ENCODE measurements at places on chromosomes 7 and 10. TPM values are rescaled to one million over a fixed set of nuclear protein-coding genes. Genes with fewer than 3 reads are reported as not detected.

Gene NSUN6
- total RNA-seq, result 8.2 TPM

- no peaks in the 10 kb centered on the region for H3K27me3 ChIP-seq
- no peak for DNase-seq
- no peak overlapping the region for H3K27ac ChIP-seq
- no peaks in the 10 kb centered on the region for H3K4me1 ChIP-seq
- no peaks in the 10 kb centered on the region for H3K36me3 ChIP-seq
- no peak overlapping the region for H3K4me3 ChIP-seq
These were observed 654.8 kb downstream of the LRMDA start for GRCh38 chr10:76086170-76086760.

Gene SKIDA1
- total RNA-seq, result 1.6 TPM

Gene SFXN2
- 11.3 TPM for total RNA-seq

GRCh38 chr7:94042381-94042780 lies 38.2 kb upstream of the BET1 start:
- H3K36me3 ChIP-seq, result no peaks in the 10 kb centered on the region
- H3K4me1 ChIP-seq, result no peaks in the 10 kb centered on the region
- no peaks in the 10 kb centered on the region for H3K27me3 ChIP-seq
- DNase-seq, result no peak
- H3K4me3 ChIP-seq, result no peak overlapping the region

- no peak overlapping the region for H3K4me3 ChIP-seq
- H3K27ac ChIP-seq, result no peak overlapping the region
- no peak for DNase-seq
These were observed 130.0 kb downstream of the ICA1 start for GRCh38 chr7:8131694-8132605.

DNA sequence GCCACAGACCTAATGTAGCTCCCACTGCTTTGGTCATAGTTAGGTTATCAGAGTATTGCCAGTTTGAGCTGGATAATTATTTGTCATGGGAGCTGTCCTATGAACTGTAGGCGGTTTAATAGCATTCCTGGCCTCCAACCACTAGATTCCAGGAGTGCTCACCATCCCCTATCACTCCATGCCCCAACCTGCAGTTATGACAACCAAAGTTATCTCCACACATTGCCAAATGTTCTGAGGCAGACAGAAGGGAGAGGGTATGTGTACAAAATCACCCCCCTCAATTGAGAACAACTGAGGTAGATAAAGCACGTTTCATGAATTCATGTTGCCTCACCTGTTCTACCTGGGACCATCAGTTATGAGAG lies 119.0 kb upstream of the CACUL1 start:
- H3K27me3 ChIP-seq, result no peaks in the 10 kb centered on the region
- no peak overlapping the region for H3K27ac ChIP-seq
- H3K4me3 ChIP-seq, result no peak overlapping the region
- no peaks in the 10 kb centered on the region for H3K36me3 ChIP-seq

Gene VPS37D
- total RNA-seq, result 1.3 TPM

DNA sequence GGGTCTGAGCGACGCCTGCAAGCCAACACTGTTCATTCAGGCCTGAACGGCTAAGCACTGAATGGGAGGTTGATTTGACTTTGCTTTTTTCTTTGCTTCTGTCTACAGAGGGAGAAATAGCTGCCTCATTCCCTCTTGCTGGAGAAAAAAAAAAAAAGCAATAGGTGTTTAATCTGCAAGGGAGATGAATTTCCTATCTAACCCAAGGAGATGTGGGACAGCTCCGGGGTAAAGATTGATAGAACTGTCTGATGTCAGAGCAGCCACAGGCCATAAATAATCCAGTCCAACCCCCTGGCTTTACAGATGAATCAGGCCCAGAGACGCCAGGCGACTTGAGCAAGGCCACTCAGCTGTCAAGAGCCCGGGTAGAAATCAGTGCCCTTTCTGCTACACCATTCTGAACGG lies 168.0 kb downstream of the ARHGAP12 start:
- no peaks in the 10 kb centered on the region for H3K27me3 ChIP-seq
- no peak for DNase-seq
- no peak overlapping the region for H3K4me3 ChIP-seq
- peaks cover 5% of the 10 kb centered on the region for H3K4me1 ChIP-seq

Gene EBF3
- total RNA-seq, result 1.1 TPM

DNA sequence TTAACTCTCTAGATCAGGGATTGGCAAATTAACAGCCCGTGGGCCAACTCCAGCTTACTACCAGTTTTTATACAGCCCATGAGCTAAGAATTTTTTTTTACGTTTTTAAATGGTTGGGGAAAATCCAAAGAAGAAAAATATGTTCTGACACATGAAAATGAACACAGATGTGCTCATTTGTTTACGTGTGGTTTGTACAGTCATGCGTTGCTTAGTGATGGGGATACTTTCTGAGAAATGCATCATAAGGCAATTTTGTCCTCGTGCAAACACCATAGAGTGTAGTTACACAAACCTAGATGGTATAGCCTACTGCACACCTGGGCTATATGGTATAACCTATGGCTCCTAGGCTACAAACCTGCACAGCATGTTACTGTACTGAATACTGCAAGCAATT lies 8.3 kb upstream of the SMKR1 start:
- H3K4me1 ChIP-seq, result no peaks in the 10 kb centered on the region
- H3K27ac ChIP-seq, result no peak overlapping the region
- no peaks in the 10 kb centered on the region for H3K36me3 ChIP-seq
- no peak overlapping the region for H3K4me3 ChIP-seq
- DNase-seq, result no peak

GRCh38 chr7:140623980-140624379 lies 16.6 kb downstream of the DENND2A start:
- peaks cover 8% of the 10 kb centered on the region for H3K4me1 ChIP-seq
- H3K27ac ChIP-seq, result peak overlapping the region; percentile 42
- no peak overlapping the region for H3K4me3 ChIP-seq
- no peaks in the 10 kb centered on the region for H3K27me3 ChIP-seq

DNA sequence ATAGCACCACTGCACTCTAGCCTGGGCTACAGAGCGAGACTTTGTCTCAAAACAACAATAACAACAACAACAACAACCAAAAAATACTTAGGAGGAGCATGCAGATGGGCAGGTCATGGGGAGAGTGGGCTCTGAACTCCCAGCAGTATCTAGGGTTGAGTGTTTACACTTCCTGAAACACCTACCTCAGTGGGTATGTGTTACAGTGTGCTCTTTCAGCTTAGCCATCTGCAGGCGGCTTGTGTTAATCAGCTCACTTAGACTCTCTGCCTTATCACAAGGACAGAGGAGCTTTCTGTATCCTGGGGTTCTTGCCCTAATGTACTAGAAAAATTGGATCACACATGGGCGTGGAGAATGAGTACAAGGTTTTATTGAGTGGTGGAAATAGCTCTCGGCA lies 340.2 kb downstream of the KIF20B start:
- no peak overlapping the region for H3K27ac ChIP-seq
- no peaks in the 10 kb centered on the region for H3K4me1 ChIP-seq
- no peaks in the 10 kb centered on the region for H3K27me3 ChIP-seq
- no peak overlapping the region for H3K4me3 ChIP-seq
- DNase-seq, result no peak
- no peaks in the 10 kb centered on the region for H3K36me3 ChIP-seq

DNA sequence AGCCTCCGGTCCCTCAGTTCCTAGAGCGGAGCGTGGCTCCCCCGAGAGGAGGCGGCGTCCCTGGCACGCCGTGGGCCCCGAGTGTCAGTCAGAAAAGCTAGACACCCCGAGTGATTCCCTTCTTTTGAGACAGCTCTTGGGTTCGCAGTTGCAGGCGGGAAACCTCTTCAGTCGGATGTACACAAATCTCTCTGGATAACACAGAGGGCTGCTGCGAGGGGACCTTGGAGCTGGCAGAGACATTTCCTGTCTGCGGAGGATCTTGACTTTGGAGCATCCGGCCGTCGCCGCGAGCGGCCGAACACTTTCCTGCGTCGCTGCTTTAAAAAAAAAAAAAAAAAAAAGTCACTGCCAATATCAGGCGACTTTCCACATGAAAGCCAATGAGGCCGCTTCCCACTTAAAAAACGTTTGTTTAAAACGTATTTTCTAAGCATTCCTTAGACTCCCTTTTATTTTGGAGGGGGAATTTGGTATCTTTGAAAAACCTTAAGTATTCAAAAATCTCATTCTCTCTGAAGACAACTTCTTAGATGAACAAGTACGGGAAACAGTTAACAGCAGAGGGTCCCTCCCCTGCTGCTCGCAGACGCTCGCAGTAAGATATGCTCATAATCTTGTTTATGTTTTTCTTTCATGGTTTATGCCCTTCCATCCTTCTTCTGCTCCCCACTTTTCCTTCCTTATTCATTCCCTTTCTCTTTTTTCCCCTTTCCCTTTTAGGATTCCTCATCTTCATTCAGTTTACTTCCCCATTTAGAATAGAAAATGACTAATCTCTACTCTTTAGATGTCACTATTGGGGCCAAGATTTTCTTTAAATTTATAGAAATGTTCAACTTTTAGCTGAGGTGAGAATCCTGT lies 10.0 kb downstream of the HHEX start:
- peak; percentile 72 for DNase-seq
- H3K4me1 ChIP-seq, result peaks cover 2% of the 10 kb centered on the region
- no peaks in the 10 kb centered on the region for H3K27me3 ChIP-seq
- H3K36me3 ChIP-seq, result no peaks in the 10 kb centered on the region
- H3K4me3 ChIP-seq, result no peak overlapping the region
- H3K27ac ChIP-seq, result no peak overlapping the region

Gene PRF1
- 5.1 TPM for total RNA-seq

DNA sequence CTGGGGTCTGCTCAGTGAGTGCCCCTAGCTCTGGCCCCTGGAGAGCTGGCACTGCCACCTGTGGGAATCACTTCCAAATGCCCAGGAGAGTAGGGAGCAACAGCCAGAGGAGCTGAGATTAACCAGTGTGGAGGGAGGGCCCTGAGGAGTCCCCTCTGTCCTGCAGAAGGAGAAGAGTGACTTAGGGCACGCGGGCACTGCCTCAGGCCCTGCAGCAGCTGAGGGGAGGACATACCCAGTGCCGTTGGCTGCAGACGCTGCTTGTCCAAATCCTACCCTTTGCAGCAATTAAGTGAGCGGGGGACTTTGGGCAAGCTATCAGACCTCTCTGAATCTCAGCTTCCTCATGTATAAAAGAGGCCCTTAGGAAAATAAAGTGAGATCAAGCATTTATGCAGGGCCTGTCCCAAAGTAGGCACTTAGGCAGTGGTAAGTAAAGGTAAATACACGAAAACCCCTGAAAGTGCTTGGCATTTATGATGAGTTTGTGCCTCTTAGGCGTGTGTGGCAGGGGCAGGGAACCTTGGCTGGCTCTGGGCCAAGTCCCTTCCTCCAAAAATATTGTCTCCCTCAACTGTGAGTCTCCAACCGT lies 16.9 kb downstream of the PRF1 start:
- no peak overlapping the region for H3K27ac ChIP-seq
- H3K4me1 ChIP-seq, result peaks cover 36% of the 10 kb centered on the region
- no peaks in the 10 kb centered on the region for H3K36me3 ChIP-seq

Gene PRSS37
- total RNA-seq, result not detected

Gene GPRIN2
- 23.2 TPM for total RNA-seq

GRCh38 chr7:36070230-36070629 lies 82.8 kb upstream of the EEPD1 start:
- H3K36me3 ChIP-seq, result no peaks in the 10 kb centered on the region
- H3K4me3 ChIP-seq, result no peak overlapping the region
- H3K27me3 ChIP-seq, result no peaks in the 10 kb centered on the region
- no peak overlapping the region for H3K27ac ChIP-seq

DNA sequence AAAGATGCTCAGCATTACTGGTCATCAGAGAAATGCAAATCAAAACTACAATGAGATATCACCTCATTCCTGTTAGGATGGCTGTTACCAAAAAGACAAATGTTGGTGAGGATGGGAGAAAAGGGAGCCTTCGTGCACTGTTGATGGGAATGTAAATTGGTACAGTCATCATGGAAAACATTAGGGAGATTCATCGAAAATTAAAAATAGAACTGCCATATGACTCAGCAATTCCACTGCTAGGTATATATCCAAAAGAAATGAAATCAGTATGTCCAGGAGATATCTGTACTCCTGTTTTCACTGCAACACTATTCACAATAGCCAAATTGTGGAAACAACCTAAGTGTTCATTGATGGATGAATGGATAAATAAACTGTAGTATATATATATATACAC lies 228.1 kb downstream of the ACTR3B start:
- H3K4me3 ChIP-seq, result no peak overlapping the region
- DNase-seq, result no peak
- H3K4me1 ChIP-seq, result no peaks in the 10 kb centered on the region

Gene CLRN3
- total RNA-seq, result not detected

Gene DYNC1I1
- total RNA-seq, result 2.1 TPM

DNA sequence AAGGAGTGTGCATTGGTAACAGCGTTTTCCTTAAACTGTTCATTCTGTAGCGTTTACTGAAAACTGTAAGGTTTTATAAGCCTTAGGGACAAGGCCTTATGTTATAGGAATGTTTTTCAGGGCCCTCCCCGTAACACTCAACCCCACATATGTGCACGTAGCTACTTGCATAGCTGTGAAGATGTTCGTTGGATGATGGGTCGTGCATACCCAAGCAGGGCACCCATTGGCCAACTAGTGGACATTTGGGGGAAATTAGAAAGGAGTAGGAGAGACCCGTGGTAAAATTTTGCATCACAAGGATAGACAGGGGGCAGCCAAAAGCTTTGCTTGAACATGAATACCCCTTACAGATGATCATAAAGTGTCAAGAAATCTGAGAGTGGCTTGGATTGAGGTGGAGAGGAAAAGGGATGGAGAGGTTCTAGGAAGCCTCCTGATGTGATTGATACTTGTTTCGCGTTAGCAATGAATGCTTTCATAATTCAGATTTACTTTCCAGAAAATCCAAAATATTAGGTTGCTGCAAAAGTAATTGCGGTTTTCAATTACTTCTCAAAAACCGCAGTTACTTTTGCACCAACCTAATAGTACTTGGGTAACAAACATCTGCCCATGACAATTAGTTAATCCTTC lies 878 bp downstream of the SEC61A2 start:
- no peak overlapping the region for H3K27ac ChIP-seq
- H3K4me1 ChIP-seq, result no peaks in the 10 kb centered on the region
- peaks cover 3% of the 10 kb centered on the region for H3K36me3 ChIP-seq
- peak overlapping the region; percentile 92 for H3K4me3 ChIP-seq
- H3K27me3 ChIP-seq, result no peaks in the 10 kb centered on the region
- peak; percentile 64 for DNase-seq

- H3K4me1 ChIP-seq, result peaks cover 6% of the 10 kb centered on the region
- DNase-seq, result no peak
- no peak overlapping the region for H3K27ac ChIP-seq
- no peak overlapping the region for H3K4me3 ChIP-seq
- no peaks in the 10 kb centered on the region for H3K27me3 ChIP-seq
- H3K36me3 ChIP-seq, result peaks cover 11% of the 10 kb centered on the region
These were observed 15.6 kb upstream of the EPC1 start for GRCh38 chr10:32362571-32362970.

DNA sequence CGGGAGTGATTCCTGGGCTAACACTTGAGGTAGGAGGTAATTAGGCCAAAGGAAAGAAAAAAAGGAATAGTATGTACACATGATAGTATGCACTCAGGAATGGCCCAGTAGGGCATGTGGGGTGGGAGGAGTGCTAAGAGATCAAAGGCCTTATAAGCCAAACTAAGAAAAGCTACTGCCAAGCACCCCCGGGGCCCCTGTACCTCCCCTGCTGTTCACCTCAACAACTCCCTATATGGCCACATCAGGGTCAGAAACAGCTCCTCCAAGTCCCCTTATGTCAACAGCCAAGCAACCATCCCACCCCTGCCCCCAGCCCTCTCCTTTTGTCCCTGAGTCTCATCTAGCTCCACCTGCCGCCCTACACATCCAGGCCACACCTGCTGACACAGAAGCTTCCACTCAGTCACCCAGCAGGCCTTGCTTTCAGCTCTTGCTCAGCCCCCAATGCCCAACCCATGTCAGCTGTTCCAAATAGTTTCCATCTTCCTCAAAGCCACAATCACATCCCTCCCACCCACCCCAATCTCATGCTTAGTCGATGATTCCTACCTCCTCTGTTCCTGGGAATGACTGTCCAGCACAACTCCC lies 80.2 kb downstream of the SORBS1 start:
- peaks cover 14% of the 10 kb centered on the region for H3K4me1 ChIP-seq
- H3K27me3 ChIP-seq, result no peaks in the 10 kb centered on the region
- H3K27ac ChIP-seq, result peak overlapping the region; percentile 87
- no peak overlapping the region for H3K4me3 ChIP-seq
- no peaks in the 10 kb centered on the region for H3K36me3 ChIP-seq

All from lung (tissue), 17 donors.